ENCODE measurements at places on chromosomes 12 and 14. TPM values are rescaled to one million over a fixed set of nuclear protein-coding genes. Genes with fewer than 3 reads are reported as not detected.
A peak's percentile ranks its signal among the peaks of the same experiment; 100 is the strongest.

RNASE2 gene
- not detected for total RNA-seq

TMTC1 gene
- total RNA-seq: 69.2 TPM

- peaks cover 4% of the 10 kb centered on the region for H3K27me3 ChIP-seq
- H3K27ac ChIP-seq: no peak overlapping the region
- H3K4me1 ChIP-seq: no peaks in the 10 kb centered on the region
- H3K4me3 ChIP-seq: no peak overlapping the region
- no peak for DNase-seq
Observed at GRCh38 chr14:62181591-62181990, 419.4 kb downstream of the SNAPC1 start.

DNA sequence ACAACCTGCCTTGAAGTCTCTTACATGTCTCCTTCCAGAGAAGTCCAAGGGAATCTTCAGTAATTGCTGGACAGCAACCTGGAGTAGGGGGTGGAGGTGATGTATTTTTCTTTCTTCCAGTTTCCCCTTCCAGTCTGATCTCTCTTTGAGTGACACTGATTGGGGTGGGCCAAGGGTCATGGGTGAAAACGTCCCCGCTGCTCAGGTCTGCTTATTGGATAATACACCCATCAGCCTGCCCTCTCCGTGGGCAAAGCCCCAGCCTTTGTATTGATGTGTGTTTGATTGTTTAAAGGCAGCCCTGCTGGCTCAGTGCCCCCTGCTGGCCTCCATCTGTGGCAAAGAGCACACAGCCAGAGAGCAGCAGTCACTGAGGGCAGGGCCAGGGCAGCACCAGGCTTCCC is 35.7 kb upstream of the ATP2A2 start:
- H3K36me3 ChIP-seq: no peaks in the 10 kb centered on the region
- no peaks in the 10 kb centered on the region for H3K4me1 ChIP-seq
- H3K27ac ChIP-seq: no peak overlapping the region
- no peaks in the 10 kb centered on the region for H3K27me3 ChIP-seq

GRCh38 chr12:79688376-79689060 is 2.2 kb downstream of the PAWR start:
- no peak for DNase-seq
- peak overlapping the region; percentile 73 for H3K4me3 ChIP-seq
- no peaks in the 10 kb centered on the region for H3K36me3 ChIP-seq
- peak overlapping the region; percentile 55 for H3K27ac ChIP-seq

GRCh38 chr14:58353516-58354299 is 42.0 kb upstream of the TOMM20L start:
- H3K4me3 ChIP-seq: peak overlapping the region; percentile 27
- no peak for DNase-seq
- peaks cover 26% of the 10 kb centered on the region for H3K36me3 ChIP-seq
- no peak overlapping the region for H3K27ac ChIP-seq
- H3K27me3 ChIP-seq: no peaks in the 10 kb centered on the region

PNP gene
- 29.7 TPM for total RNA-seq

GRCh38 chr12:42323856-42324255 is 2.0 kb downstream of the ZCRB1 start:
- H3K27ac ChIP-seq: no peak overlapping the region
- H3K36me3 ChIP-seq: peaks cover 2% of the 10 kb centered on the region
- no peaks in the 10 kb centered on the region for H3K27me3 ChIP-seq
- peaks cover 22% of the 10 kb centered on the region for H3K4me1 ChIP-seq
- no peak for DNase-seq

DNA sequence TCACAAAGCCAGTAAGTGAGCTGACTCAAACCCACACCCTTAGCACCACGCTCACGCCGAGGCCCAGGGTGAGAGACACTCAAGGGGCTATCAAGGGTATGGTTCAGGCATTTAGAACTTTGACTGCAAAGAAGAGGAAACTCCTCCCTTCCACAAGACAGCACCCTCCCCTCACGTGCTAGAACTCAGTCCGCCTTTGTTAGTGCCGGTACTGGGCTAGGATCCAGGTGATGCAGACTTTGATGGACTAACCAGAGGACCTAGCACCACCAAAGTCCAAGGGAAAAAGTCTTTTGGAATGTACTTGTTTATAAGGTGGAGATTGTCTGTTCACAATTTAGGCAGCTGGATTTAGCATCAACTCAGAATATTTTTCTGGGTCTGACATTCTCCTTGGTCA is 33.7 kb downstream of the VWF start:
- no peaks in the 10 kb centered on the region for H3K27me3 ChIP-seq
- peak; percentile 46 for DNase-seq
- H3K27ac ChIP-seq: no peak overlapping the region
- no peak overlapping the region for H3K4me3 ChIP-seq

PLA2G1B gene
- not detected for total RNA-seq

GRCh38 chr12:113857371-113857770 is 108.8 kb downstream of the RBM19 start:
- peak; percentile 30 for DNase-seq
- peaks cover 3% of the 10 kb centered on the region for H3K36me3 ChIP-seq
- H3K27ac ChIP-seq: no peak overlapping the region
- H3K4me1 ChIP-seq: peaks cover 12% of the 10 kb centered on the region
- no peaks in the 10 kb centered on the region for H3K27me3 ChIP-seq

DNA sequence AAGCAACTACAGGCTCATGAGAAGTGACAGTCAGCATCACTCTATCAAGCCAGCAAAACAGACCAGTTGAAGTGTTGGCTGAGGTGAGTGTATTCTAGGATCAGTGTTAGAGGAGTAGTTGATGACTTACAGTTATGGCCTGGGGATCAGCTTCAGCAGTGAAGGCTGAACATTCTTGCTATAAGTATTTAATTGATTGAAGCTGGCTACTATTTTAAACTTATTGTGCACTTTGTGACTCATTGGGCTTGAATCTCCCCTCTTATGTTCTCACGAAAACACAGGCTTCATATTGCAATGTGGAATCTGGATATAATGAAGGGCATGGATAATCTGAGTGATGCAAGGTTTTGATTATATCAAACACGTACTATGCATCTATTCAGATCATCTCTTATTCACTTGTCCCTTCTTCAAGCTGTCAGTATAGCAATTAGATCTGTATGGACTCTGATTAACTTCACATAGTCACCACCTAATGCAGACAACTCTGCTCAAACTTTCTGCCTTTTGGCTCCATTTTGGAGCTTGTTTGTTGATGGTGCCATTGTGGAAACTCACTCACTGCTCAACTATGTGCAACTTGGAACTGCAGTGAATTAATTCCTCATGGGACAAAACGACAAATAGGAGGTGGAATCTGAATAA is 309.2 kb downstream of the SLC16A7 start:
- H3K27ac ChIP-seq: no peak overlapping the region
- no peaks in the 10 kb centered on the region for H3K4me1 ChIP-seq
- H3K4me3 ChIP-seq: no peak overlapping the region

DNA sequence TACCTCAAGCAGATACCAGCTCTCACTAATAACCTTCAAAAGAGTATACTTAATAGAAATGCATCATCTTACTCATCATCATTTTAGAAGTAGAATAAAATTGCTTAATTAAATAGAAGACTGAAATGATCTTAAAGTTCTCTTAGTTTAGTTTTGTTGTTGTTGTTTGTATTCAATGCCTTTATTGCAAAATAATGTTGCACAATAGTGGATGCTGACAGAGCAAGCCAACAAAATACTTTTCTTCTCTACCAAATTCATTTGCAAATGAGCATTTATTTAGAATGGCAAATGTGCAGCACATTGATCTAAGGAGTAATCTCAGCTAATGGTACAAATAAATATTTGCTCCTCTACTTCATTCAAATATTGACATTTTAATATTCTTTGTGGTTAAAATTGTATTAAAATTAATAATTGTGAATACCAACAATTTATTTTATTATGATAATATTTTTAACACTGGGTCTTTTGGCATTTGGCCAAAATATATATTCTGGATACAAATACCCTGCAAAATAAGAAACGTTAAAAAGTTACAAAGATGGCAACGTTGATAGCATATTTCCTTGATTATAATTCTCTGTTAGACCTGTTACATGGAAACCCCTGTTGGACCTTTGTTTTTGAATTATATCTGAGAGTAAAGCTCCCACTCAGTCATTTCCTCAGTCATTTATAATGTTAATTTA is 496.1 kb downstream of the RERGL start:
- H3K36me3 ChIP-seq: no peaks in the 10 kb centered on the region
- H3K4me1 ChIP-seq: no peaks in the 10 kb centered on the region
- no peak overlapping the region for H3K4me3 ChIP-seq

DNA sequence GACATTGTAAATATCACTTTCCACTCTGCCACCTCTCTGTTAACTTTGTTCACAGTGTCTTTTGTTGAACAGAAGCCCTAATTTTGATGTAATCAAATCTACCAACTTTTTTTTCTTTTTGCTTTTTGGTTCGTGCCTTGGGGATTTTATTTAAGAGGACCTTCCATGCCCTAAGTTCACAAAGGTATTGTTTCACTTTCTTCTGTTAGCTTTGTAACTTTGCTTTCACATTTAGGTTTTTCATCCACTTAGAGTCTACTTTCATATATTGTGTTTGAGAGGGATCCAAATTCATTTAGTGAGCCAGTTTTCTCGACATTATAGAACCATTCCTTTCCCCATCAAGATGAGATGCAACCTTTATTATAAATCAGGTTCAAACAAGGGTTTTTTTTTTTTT is 275.7 kb upstream of the CRY1 start:
- H3K4me1 ChIP-seq: no peaks in the 10 kb centered on the region
- H3K4me3 ChIP-seq: no peak overlapping the region
- H3K27me3 ChIP-seq: peaks cover 19% of the 10 kb centered on the region
- no peak for DNase-seq
- no peak overlapping the region for H3K27ac ChIP-seq

DNA sequence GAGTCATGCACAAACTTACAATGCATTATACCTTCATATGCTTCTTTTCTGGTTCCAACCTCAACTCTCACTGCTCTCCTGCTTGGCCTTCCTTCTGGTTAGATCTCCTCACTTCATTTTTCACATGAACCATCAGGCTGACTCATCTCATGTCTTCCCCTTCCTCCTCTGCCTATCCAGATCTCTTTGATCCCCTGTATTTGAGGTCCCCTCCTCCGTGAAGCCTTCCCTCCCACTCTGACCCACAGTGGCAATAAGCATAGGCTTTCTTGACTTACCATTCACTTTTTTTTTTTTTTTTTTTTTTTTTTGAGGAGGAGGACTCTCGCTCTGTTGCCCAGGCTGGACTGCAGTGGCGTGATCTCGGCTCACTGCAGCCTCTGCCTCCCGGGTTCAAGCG is 14.7 kb upstream of the ASIC1 start:
- H3K27me3 ChIP-seq: no peaks in the 10 kb centered on the region
- no peaks in the 10 kb centered on the region for H3K36me3 ChIP-seq
- DNase-seq: peak; percentile 75
- H3K4me1 ChIP-seq: peaks cover 3% of the 10 kb centered on the region

- no peak overlapping the region for H3K4me3 ChIP-seq
- H3K27ac ChIP-seq: no peak overlapping the region
- no peaks in the 10 kb centered on the region for H3K27me3 ChIP-seq
- peak; percentile 93 for DNase-seq
Observed at GRCh38 chr12:120713861-120714482, 3.7 kb downstream of the UNC119B start.

NKX2-8 gene
- total RNA-seq: not detected

PTPRB gene
- total RNA-seq: 0.29 TPM

DNA sequence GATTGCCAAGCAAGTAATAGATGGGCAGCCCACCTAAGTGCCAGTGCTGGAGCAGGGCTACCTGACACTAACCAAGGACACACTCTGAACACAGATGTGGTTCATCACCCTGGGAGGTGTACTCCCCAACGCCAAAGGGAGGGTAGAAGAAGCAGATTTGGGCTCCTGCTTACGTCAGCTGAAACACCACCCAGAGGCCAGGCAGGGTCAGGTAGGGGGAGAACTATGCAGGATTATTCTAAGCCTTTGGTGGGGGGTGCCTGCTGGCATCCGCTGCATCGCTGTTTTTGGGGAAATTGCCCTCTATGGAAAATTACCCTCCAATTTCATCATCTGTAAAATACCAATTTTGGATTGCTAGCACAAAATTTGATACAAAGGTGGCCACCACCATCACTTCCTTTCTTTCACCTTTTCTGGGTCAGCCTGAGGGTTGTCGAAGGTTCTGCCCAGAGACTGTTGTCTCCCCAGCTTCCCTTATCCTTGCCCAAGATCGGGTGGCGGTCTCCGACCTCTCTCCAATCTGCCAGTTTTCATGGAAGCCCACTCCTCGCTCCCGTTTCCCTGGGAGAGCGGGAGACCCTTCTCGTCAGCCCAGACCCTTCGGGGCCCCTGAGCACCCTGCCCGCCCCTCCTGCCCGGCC is 535 bp downstream of the BIN2 start:
- no peak overlapping the region for H3K27ac ChIP-seq
- peaks cover 19% of the 10 kb centered on the region for H3K4me1 ChIP-seq
- H3K4me3 ChIP-seq: no peak overlapping the region
- DNase-seq: no peak

AQP2 gene
- not detected for total RNA-seq

DNA sequence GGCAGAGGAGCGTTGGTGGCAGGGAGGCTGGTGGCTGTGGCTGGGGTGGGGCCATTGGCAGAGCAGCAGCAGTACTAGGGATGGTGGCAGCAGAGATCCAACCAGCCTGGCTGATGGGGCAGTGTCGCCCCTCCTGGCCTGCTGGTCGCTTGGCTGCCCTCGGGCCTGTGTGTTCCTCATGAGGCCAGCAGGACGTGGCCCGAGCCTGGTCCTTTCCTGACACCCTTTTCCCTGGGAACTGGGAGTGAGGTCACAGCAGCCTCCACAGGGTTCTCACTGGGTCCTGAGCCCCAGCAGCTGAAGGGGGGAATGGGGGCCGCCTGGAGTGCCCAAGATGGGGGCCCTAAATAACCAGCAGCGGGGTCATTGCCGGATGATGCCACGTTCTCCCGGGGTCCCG is 46.1 kb downstream of the KIF26A start:
- no peak overlapping the region for H3K4me3 ChIP-seq
- H3K4me1 ChIP-seq: no peaks in the 10 kb centered on the region
- no peaks in the 10 kb centered on the region for H3K36me3 ChIP-seq
- no peak for DNase-seq

DNA sequence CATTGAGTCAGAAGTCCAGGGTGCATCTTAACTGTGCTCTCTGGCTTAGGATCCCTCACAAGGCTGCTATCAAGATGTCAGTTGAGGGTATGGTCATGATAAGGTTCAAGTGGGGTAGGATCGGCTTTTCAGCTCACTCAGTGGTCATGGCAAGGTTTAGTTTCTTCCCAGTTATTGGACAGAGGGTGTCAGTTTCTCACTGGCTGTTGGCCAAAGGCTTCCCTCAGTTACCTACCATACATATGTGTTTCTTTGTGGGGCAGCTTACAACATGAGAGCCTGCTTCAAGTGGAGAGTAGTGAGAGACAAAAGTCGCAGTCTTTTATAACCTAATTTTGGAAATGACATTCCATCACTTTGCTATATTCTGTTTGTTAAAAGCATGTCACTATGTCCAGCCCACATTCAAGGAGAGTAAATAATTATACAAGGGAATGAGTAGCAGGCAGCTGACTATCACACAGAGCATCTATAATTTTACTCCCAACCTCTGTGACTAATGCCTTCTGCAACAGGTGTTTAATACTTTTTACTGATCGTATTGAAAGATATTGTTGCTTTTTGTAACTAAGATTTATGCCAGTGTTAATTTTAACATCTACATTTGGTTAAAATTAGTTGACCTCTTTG is 572.8 kb upstream of the FBXO33 start:
- H3K4me3 ChIP-seq: no peak overlapping the region
- H3K27ac ChIP-seq: no peak overlapping the region
- H3K36me3 ChIP-seq: no peaks in the 10 kb centered on the region
- H3K27me3 ChIP-seq: no peaks in the 10 kb centered on the region
- DNase-seq: no peak

SMCO3 gene
- total RNA-seq: under 0.01 TPM

PRIMA1 gene
- not detected for total RNA-seq
